Forelimb muscle (tissue), 1 donor: ENCODE measurements at places on chromosomes 6 and 20. TPM values are rescaled to one million over a fixed set of nuclear protein-coding genes. Genes with fewer than 3 reads are reported as not detected.

DNA sequence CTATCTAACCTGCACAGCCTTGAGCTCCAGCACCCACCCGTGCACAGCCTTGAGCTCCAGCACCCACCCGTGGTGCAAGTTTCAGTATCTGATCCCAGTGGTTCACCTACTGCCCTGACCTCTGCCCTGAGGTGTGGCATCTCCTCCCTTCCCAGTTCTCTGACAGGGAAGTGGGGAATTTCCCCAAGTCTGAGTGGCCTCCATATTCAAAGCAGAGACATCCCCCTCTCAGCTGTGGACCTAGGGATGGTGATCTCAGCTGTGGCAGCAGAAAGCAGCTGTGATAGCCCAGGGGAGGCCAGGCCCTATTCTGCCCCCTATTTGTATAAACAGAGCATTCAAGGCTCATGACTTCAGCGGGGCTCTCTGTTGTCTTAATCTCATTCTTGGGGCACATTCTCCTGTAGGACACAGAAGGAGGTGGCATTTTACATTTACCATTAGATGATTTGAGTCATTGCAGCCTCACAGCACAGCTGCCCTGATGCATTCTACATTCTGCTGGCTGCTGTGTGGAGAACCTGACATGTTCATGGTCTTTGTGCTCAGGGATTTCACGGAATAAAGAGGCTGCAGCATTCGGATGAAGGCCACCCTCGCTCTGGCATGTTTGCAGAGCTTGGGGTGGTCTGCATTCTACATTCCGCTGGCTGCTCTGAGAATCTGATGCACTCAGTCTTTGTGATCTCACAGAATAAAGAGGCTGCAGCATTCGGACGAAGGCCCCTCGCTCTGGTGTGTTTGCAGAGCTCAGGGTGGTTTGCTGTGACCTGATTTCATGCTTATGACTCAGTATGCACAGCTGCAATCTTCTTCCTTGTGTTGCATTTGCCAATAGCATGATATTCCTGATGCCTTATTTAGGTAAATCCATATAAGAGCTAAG, 16.9 kb downstream of the GPR31 start:
- no peak for DNase-seq

DNA sequence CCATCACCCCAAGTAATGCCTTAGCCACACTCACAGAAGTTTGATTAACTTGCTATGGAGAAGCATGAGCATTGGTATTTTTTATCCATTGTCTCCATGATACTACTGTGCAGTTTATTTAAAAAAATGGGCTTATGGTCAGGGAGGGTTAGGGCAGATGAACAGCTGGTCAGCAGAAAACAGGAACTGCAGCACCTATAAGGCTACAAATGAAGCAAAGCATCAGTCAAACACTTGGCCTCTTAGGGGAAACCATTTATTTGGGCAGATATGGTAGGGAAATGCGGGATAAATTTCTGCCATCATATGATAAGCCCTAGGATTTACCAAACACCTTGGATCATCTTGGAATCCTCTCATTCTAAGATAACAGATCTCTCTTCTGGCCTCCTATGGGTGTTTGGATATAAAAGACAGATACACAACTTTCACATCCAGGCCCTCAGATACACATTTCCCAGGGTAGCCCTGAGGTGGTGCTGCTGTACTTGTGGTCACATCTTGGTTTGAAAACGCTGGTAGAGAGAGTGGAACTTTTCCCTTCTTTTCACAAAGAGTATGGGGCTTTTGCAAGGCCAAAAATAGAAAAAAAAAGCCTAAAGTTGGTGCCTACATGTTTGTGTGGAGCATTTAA, 42.8 kb upstream of the AHI1 start:
- DNase-seq, result no peak

GRCh38 chr20:58890518-58891085, 38.1 kb downstream of the GNAS start:
- peak; percentile 72 for DNase-seq

DNA sequence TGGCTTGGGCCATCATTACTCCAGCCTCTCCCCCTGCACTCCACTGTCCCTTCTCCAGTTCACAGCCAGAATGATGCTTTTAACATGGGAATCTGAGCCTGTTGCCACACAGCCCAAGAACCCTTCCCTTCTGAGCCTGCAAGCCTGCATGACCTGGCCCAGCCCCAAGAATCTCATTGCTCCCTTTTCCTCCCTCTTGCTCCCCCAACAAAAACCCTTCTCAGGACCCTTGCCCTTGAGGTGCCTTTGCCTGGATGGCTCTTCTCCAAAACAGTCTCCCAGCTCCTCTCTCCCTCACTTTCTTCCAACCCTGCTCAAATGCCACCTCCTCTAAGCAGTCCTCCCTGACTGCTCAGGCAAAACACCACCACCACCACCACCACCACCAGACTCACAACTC, 157.2 kb downstream of the ANKRD60 start:
- no peak for DNase-seq

GRCh38 chr6:124269733-124270132, 466.1 kb downstream of the NKAIN2 start:
- no peak for DNase-seq

DNA sequence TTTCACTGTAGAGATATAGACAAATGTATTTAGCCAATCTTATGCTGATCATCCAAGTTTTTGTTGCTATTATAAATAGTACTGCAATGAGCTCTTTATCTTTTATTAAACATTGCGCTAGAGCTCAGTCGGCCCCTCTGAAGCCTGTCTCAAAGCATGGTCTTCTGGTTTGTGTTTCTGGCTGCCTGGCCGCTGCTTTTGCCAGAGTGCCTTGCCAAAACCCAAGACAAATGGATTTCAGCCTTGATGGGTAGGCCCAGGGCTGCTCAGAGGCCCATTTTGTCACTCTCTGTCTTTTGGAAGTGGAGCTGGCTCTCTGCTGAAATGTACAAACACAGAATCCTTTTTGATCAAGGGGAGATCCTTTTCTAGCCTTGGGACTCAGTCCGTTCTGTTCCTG, 102.9 kb upstream of the KCNG1 start:
- no peak for DNase-seq

DNA sequence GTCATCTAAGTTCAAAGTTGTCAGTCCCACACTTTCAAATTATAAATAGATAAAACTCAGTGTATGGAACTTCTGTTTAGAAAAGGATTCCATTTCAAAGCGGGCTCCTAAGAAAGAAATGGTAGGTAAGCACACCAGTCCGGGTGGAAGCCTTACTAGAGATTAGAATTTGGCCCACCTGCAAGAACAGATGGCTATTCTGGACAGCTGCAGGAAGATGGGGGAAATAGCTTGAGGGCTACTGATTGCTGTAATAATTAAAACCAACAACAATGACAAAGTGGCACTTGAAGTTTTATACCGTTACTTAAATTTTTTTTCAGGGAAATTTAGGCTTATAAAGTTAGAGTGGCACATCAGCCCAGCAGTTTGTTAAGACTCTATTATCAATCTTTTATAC, 83.3 kb downstream of the HIVEP2 start:
- no peak for DNase-seq

Gene TRIM10
- polyA plus RNA-seq, result 0.48 TPM

Gene PLAGL2
- 9.8 TPM for polyA plus RNA-seq

Gene TFAP2A
- polyA plus RNA-seq, result 0.43 TPM

Gene DNAH8
- polyA plus RNA-seq, result 2.1 TPM

Gene SNX21
- polyA plus RNA-seq, result 24.3 TPM

Gene SRSF12
- 3.8 TPM for polyA plus RNA-seq

Gene APCDD1L
- 5.9 TPM for polyA plus RNA-seq

Gene MLN
- not detected for polyA plus RNA-seq

Gene TNFAIP3
- 15.5 TPM for polyA plus RNA-seq
